OCI-LY7 (cell line): ENCODE measurements at places on chromosomes 2 and 18. TPM values are rescaled to one million over a fixed set of nuclear protein-coding genes. Genes with fewer than 3 reads are reported as not detected.

DNA sequence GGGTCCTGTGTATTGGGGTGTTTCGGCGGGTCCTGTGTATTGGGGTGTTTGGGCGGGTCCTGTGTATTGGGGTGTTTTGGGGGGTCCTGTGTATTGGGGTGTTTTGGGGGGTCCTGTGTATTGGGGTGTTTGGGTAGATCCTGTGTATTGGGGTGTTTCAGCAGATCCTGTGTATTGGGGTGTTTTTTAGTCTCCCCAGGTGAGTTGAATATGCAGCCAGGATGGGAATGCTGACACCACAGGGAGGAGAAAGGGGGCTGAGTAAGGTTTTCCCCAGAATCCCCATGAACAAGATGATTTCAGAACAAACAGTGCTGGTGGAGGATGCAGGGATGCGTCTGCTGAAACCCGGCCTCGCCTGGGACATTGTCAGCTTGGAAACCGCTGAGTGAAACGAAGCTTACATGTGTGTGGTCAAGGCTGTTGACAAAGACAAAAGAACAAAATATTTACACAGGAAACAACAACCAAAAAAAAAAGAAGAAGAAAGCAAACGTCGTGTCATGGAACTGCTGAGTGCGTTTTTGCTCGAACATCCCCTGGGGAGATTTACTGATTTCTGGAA is 88.5 kb upstream of the ODC1 start:
- DNase-seq, result no peak

GRCh38 chr2:47043142-47043890 is 111.8 kb downstream of the STPG4 start:
- no peak for DNase-seq

- DNase-seq, result no peak
Measured at GRCh38 chr2:152200565-152201465, 25.3 kb upstream of the STAM2 start.

DNA sequence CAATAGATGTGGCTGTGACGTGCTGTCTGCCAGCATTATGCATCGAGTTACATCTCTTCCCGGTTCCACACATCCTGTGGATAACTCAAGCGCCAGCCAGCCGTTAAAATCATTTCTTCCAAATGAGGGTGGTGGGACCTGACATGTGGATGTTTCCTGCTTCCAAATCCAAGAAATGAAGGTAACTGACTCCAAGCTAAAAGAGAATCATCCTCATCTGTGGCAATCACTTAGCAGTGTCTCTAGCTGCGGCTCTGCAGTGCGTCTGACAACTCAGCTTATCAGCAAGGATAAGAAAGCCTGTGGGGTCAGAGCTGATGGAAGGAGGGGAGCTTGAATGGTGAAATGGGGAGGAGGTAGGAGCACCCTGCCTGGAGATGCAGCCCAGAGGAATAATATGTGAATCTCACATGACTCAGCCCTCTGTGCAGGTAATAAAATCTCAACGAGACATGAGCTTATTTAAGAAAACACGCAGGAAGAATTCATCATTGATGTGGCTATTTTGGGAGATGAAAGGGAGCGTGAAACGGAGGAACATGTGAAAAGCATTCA is 382.2 kb upstream of the TRIB2 start:
- no peak for DNase-seq

GRCh38 chr18:45274026-45274425 is 341.2 kb upstream of the SLC14A2 start:
- DNase-seq, result no peak

DNA sequence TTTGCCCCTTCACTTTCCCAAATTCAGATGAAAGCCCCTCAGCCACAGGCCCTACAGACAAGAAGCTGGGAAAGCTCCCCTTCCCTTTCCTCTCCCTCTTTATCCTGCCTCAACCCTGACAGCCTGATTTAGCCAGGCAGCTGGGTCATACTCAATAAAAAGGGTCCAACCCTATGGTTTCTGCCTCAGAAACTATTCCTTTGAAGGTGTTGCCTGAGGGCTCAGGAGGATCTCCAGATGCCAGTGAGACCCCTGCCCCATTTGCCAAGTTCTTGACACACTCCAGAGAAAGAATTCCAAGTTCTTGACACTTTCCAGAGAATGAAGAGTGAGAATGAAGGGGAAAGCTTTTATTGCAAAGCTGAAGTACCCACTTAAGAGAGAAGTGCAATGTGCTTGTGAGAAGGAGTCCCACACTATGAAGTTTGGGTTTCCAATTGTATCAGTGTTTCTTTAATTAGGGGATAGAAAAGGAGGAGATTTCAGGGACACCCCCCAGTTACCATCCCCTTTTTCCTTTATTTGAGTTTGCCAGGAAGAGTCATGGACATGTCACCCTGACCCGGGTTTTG is 576.2 kb downstream of the METTL4 start:
- DNase-seq, result no peak

GRCh38 chr2:204258890-204259289 is 286.4 kb upstream of the PARD3B start:
- no peak for DNase-seq

DNA sequence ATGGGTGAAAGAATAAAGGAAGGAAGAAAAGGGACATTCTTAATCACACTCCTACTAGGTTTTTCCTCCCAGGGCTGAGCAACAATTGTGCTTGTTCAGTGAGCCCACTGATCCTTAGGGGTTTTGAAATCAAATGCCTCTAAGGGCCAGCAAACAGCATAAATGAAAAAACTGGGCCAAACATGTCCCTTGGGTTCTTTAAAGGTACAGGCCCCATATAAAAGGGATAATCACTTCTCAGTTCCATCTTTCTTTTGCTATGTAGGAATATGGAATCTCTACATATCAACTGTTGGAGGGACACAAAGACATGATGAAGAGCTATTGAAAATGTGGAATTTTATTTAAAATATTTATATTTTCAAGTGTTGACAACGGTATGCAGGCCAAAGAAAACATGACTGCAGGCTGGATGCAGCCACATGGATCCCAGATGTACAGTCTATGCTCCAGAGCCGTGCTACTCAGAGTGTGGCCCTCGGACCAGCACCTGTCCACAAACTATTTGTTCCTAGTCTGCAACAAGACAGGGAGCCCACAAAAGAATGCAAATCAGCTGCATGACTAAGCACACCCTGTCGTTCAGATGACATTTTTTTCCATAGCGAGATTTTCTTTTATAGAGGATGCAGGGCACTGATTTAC is 110.0 kb downstream of the CDH20 start:
- no peak for DNase-seq

DNA sequence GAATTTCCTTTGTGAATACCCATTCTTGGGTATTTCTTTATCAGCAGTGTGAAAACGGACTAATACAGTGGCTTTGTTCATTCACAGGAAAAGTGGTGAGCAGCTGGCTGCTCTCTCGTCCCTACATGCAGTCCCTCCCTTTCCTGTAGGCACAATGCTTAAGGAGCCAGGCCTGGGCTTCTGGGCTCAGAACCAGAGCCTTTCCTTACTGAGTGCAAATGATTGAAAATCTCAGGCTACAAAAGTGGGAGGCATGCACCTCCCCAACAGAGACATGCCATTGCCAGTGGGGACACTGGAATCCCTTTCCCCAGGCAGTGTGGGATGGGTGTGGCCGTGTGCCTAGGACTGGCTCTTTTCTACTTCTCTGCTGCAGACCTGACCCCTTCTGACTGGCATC is 61.3 kb downstream of the MCFD2 start:
- no peak for DNase-seq

GRCh38 chr2:38836791-38837190 is 38.9 kb downstream of the DHX57 start:
- DNase-seq, result no peak

DNA sequence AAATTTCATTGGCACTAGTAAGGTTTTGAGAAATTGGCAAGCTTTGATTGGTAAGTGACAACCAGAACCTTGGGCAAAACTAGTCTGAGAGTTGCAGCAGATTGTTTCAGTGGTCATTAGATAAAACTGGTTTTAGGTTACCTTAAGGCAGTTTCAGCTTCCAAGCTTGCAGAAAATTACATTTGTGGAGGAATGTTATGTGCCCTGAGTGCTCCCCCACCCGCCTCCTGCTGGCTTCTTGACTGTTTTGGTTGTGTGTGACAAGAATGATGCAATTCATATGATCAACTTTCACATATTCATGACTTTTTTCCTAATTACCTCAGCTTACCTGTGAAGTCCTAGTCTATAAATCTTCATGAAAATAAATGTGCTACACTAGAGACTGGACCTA is 599.5 kb upstream of the ZNF804A start:
- DNase-seq, result no peak

GRCh38 chr18:7068871-7069590 is 48.6 kb downstream of the LAMA1 start:
- no peak for DNase-seq

GRCh38 chr2:1253629-1254028 is 159.6 kb upstream of the TPO start:
- DNase-seq, result no peak

- no peak for DNase-seq
Measured at GRCh38 chr2:86566158-86566820, 3.0 kb upstream of the CHMP3 start.

The SKOR2 gene
- total RNA-seq, result not detected in 2 replicates

The SP5 gene
- not detected in 2 replicates for total RNA-seq

The DSG1 gene
- total RNA-seq, result not detected in 2 replicates

The ASXL3 gene
- 2.6 and 3.9 TPM in 2 replicates for total RNA-seq

The ZNF396 gene
- 0.87 and 1.1 TPM in 2 replicates for total RNA-seq

The MTERF4 gene
- 48.2 and 52.8 TPM in 2 replicates for total RNA-seq

The GKN2 gene
- not detected in 2 replicates for total RNA-seq

The ALPP gene
- total RNA-seq, result not detected in 2 replicates
